ENCODE measurements at places on chromosomes 16 and 17.

GRCh38 chr16:79367822-79368221, 232.7 kb downstream of the MAF start:
- DNase-seq: no peak

- DNase-seq: no peak
Observed at GRCh38 chr17:2124391-2124790, 69.5 kb downstream of the HIC1 start.

DNA sequence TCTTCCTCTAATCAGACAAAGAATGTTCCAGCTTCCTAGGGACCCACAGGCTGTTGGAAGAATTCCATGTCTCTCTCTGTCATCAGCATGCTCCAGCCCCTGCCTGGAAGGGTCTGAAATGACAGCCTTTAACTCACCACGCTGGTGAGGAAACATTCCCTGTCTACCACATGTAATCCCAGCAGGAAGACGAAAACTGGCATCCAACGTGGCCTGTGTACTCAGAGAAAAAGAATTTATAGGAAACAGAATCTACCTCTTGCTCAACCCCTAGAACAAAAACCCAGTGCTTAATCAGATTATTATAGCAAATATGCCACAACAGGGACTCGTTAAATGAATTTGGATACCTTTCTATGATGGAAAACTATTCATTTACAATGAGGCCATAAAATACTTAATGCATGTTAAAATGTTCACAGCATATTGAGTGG, 147.3 kb upstream of the FOXF1 start:
- no peak for DNase-seq

- no peak for DNase-seq
Observed at GRCh38 chr17:48456589-48456988, 26.6 kb upstream of the SKAP1 start.

- DNase-seq: no peak
Observed at GRCh38 chr16:85557083-85557970, 55.8 kb upstream of the GSE1 start.

GRCh38 chr16:1773703-1774447, 941 bp upstream of the MRPS34 start:
- DNase-seq: no peak

- DNase-seq: no peak
Observed at GRCh38 chr16:70735141-70735979, 49.5 kb upstream of the MTSS2 start.

- DNase-seq: no peak
Observed at GRCh38 chr16:10641953-10642949, 52.5 kb downstream of the TEKT5 start.

DNA sequence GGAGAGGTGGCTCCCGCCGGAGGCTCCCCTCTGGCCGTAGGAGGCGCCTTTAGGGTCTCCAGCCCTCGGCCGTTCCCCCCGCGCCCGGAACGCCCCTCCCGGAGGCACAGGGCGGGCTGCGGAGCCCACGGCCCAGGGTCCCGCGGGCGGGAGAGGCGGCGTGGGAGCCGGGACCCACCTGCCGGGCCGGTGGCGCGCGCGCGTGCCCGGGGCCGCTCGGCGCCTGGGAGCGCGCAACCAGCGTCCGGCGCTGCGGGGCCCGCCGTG, at the start of gene MIF4GD:
Gene MIF4GD, minus strand, starts transcription at position 266 of the 267 bp plus-strand sequence. CDS start 1,036 bp downstream, outside the sequence.
- DNase-seq: no peak

DNA sequence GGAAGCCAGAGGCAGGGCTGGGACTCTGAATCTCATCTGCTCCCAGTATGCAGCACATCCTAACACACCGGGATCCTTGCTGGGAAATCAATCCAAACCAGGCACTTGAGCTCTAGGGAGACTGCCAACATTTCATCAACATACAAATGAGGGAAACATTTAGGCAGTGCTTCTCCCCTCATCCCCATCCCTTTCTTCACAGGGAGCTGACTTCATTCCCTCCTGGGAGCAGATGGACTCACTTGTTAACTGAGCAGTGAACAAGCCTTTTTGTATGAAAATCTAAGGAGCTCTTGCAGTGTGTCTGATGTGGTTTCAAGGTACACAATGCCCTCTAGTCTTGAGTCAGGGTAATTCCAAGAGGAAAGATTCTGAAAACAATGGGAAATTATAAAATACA, 96.3 kb downstream of the TMEM114 start:
- no peak for DNase-seq

- no peak for DNase-seq
Observed at GRCh38 chr16:47873434-47873833, 282.4 kb downstream of the ABCC12 start.

GRCh38 chr16:68664297-68664696, 19.2 kb downstream of the CDH3 start:
- no peak for DNase-seq

- no peak for DNase-seq
Observed at GRCh38 chr17:54979657-54980056, 11.1 kb downstream of the STXBP4 start.

DNA sequence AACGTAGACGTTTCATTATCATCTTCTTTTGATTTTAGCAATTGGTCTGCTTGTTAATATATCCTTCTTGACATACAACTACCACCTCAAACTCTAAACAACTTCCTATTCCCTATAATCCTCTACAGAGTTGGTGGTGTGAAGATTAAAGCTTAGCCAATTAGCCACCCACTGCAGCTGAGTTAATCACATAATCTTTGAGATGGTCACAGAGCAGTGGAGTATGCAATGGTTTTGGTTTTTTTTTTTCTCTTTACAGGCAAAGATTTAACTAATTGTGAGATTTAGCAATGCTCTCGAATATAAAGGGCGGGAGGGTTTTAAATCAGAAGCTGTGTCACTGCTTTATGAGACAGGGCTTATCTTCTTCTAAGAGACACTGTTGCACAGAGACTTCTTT, 37.0 kb downstream of the STX8 start:
- DNase-seq: no peak

- DNase-seq: no peak
Observed at GRCh38 chr17:30235386-30236296, at the start of gene SLC6A4. Gene SLC6A4, minus strand, starts transcription at chr17:30235697. Its CDS starts 13,739 bp downstream, at chr17:30221958.

DNA sequence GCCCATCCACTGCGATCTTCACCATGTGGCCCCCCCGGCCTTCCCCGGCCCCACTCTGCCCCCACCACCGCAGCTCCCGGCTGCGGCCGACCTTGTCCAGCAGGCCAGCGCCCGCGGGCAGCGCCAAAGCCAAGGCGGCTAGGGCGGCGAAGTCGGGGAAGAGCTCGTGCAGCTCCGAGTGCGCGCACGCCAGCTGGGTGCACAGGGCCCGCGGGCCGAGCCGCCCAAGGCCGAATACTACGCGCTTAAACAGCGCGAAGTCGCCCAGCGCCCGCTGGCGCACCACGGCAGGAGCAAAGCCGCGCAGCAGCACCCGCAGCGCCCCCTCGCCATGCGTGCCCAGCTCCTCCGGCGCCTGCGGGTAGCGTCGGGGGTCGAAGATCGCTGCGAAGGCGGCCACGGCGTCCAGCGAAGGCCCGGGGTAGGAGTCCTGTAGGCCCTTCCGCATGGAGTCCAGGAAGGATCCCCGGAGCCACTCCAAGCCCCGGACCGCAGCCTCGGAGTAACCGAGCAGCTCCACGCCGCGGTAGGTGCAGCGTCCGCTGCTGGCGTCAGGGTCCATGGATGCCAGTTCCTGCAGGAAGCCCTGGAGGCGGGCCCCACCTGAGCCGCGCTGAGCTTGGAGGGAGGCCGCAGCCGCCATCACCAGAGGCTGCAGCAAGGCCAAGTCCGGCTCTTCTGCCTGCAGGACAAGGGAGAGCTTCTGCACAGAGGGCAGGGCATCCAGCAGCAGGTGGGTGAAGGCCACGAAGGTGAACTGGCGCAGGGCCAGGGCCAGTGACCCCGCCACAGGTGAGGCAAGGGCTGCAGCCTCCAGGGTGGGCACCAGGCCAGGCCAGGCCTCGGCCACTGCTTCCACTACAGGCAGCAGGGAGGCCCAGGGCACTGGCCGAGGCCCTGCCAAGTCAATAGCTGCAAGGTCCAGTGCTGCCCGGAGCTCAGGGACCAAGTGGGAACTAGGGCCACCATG, 10.3 kb downstream of the C17orf113 start:
- no peak for DNase-seq

GRCh38 chr16:265002-265529, 10.7 kb downstream of the RGS11 start:
- DNase-seq: no peak

DNA sequence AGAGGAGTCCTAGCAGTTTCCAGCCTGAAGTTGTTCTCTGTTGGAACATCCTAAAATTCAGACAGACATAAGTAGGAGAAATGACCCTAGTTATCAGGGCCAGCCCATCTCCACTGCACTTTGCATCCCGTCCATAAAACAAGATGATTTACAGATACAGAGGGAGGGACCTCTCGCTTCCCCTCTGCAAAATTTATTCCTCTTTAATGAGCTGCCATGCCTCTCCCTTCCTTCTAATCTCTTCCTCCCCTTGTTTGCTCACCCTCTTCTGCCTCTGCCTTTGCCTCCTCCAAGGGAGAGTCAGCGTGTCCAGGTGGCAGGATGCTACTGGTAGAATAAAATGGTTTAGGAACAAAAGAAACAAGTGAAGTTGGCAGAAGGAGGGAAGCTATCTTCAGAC, 351.3 kb downstream of the SOX9 start:
- DNase-seq: no peak

DNA sequence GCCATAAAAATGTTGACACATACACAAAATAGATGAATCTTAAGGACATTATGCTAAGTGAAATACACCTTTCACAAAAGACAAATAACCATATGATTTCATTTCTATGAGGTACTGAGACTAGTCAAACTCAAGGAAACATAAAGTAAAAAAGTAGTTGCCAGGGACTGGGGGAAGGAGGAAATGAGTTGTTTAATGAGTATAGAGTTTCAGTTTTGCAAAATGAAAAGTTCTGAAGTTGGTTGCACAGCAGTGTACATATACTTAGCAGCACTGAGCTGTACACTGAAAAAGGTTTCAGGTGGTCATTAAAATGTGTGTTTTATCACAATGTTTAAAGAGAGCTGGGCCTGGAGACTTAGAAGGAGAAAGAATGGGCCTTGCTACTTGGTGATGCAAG, 4.7 kb upstream of the SLC13A2 start:
- no peak for DNase-seq

DNA sequence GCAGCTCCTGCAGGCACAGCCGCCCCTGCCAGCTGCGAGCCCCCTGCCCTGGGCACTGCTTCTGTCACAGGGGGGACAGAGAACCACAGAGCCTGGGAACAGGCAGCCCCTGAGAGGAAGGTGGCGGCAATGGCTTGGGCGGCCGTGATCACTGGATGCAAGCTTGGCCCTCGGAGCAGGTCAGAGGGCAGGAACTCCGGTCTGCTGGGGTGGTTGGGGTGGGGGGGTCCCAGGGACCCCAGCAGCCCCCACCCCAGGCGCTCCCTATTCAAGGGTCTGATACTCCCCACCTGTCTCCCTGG, 1.9 kb upstream of the CYBA start:
- DNase-seq: no peak

DNA sequence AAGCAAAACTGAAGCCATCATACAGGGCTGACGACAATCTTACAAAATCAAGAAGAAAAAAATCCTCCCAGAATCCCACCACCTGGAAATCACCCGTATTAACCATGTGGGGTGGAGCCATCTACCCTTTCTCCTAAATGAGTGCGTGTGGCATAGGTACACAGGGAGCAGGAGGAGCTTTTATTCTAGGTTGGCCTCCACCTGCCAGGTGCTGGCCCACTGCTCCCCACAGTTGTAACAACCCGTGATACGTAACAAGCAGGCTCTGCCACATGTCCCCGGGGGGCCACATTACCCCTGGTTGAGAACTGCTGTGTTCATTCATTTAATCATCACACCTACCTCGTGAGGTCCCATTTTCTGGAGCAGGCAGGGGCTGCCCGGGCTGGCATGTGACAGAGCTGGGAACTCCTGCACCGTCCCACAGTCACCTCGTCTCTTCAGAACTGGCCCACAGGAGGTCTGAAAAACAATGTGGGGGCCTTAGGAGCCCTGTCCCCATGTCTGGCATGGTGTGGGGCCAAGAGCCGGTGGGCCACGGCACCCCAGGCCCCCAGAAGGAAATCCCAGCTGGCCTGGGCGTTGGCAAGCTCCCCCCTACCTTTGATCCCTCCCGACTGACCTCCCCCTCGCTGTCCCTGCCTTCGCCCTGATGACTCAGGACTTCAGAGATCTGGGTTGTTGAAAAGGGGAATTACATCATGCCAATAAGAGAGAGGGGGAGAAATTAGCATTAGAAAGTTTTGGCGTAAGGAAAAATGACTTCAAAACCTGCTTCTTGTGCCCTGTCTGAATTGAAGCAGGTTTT, 12.9 kb downstream of the CMIP start:
- DNase-seq: no peak

GRCh38 chr17:28416703-28417311, 10.8 kb upstream of the SLC46A1 start:
- peak; percentile 45 for DNase-seq

DNA sequence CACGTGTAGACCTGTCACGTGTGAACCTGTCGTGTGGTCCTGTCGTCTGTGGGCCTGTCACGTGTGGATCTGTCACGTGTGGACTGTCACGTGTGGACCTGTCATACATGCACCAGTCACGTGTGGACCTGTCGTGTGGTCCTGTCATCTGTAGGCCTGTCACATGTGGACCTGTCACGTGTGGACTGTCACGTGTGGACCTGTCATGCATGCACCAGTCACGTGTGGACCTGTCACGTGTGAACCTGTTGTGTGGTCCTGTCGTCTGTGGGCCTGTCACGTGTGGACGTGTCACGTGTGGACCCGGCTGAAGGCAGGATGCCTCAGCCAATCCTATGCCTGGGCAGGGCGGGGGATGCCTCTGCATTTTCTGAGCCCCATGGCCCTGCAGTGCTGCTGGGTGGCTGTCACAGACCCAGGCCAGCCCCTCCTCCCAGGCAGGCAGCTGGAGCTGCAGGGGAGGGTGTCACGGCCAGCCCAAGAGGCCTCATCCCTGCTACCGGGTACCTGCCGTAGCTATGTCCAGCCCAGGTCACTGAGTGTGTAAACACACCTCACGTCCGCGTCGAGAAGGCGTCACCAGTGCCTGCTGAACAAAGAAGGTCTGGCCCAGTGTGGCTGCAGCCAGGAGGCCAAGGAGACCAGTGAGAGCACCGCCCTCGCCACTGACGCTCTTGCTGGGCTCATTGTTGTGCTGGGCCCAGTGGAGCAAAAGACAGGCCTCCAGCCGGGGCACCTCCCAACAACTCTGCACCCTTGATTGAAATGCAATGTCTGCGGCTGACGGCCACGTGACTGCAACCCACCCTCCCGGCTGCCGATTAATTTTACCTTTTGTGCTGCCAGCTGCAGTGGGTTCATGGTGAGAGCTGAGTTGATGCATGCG, 18.6 kb upstream of the ACSF3 start:
- no peak for DNase-seq

Measured in CMK (cell line).